ENCODE measurements at places on chromosomes 13 and 19. TPM values are rescaled to one million over a fixed set of nuclear protein-coding genes. Genes with fewer than 3 reads are reported as not detected.

Gene PEAK3
- not detected for total RNA-seq

DNA sequence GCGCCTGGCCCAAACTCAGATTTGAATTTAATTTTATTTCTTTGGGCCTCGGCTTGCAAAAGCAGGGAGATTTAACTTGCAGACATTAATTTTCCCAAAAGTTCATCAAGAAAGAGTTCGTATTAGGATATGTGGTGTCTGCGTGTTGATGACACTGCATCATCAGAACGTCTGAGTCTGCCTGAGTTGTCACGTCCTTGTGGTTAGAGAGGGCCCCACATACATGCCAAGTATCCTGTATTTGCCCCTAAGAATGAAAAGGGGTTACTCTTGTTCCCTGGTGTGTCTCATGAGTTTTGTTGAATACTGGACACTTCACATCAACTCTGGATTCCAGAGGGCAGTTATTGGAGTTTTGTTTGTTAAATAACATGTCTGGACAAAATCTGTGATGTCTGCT, 5.6 kb upstream of the TEX29 start:
- DNase-seq, result no peak

DNA sequence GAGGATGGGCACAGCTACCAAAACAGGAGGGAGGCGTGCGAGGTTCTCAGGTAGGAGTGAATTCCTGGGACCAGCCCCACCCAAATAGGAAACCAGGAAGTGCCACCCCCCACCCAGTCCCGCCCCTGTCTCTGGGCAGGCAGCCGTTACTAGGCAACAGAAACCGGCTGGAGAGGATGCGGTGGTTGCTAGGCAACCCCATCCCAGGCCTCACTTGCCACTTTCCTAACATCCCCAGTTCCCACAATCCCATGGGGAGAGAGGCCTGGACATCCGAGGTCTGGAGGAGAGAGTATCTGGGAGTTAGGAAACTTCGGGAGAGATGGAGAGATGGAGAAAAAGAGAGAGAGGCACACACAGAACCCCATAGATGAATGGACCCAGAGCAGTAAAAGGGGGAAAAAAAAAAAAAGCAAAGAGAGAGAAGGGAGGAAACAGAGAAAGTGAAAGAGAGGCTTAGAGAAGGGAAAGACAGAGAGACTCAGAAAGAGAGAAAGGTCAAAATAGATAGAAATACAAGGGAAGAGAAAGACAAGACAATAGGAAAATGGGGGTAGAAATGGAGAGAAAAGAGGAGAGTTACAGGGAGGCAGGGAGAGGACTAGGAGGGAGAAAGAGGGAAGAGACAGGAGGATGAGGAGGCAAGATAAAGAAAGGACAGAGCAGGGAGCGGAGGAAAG, 3.8 kb downstream of the GRIK5 start:
- peak; percentile 60 for DNase-seq

DNA sequence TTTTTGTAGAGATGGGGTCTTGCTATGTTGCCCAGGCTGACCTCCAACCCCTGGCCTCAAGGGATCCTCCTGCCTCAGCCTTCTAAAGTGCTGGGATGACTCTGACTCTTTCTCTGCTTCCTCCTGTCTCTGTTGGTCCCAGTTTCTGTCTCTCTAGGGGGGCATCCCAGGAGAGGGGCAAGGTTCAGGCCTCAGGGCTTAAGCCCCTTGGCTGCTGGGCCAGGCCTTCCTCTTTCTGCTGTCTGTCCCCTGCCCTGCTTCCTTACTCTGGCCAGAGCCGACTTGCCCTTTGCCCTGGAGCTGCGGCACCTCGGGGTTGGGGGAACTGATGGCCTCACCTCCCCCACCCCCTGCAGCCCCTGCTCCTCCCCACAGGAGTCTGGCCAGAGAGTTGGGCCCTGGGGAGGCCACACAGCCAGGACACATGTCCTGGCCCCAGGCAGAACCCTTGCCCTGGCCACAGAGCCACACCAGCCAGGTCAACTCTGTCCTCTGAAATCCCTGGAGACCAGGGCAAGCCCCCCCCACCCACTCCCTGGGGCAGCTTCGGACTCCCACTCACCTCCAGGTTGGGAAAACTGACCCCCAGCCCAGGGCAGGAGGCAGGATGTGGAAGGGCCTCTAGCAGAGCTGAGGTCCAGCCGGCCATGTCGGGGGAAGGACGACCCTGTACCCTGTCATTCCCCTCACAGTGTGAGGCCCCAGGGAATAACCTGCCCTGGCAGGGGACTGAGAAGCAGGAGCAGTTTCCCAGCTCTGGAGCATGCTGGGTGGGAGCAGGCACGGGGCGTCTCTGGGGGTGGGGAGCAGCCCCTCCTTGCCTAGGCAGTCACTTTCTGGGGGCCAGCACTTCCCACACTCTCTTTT, 23.7 kb downstream of the CEBPA start:
- DNase-seq, result no peak

GRCh38 chr13:52366291-52366690, 39.7 kb downstream of the THSD1 start:
- no peak for DNase-seq

Gene NLRP9
- not detected for total RNA-seq

DNA sequence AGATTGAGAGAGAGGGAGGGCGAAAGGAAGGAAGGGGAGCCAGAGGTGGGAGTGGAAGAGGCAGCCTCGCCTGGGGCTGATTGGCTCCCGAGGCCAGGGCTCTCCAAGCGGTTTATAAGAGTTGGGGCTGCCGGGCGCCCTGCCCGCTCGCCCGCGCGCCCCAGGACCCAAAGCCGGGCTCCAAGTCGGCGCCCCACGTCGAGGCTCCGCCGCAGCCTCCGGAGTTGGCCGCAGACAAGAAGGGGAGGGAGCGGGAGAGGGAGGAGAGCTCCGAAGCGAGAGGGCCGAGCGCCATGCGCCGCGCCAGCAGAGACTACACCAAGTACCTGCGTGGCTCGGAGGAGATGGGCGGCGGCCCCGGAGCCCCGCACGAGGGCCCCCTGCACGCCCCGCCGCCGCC, at the start of gene TNFSF11:
Gene TNFSF11 (plus strand): TSS at position 142 of the 400 bp plus-strand sequence. CDS start 152 bp downstream, at position 294.
- DNase-seq, result no peak

Gene PTH2
- total RNA-seq, result not detected

DNA sequence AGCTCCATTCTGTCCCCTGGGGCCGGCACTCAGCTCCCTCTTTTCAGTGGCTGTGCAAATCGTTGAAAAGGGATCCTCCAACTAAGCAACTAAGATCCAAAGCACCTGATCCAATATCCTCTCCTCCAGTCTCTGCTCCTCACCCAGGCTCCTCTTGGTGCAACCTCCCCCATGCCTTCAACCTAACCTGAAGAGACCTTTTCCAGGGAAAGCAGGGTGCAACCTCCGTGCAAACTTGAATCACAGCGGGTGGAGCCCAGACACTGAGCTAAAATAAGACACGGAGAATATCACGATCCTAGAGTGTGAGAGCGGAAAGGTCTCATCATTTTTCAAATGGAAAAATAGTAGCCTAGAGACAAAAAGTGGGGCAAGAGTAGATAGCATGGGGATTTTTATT, 8.3 kb downstream of the CACNG7 start:
- DNase-seq, result no peak

Gene ATP8B3
- total RNA-seq, result 5.9 TPM

DNA sequence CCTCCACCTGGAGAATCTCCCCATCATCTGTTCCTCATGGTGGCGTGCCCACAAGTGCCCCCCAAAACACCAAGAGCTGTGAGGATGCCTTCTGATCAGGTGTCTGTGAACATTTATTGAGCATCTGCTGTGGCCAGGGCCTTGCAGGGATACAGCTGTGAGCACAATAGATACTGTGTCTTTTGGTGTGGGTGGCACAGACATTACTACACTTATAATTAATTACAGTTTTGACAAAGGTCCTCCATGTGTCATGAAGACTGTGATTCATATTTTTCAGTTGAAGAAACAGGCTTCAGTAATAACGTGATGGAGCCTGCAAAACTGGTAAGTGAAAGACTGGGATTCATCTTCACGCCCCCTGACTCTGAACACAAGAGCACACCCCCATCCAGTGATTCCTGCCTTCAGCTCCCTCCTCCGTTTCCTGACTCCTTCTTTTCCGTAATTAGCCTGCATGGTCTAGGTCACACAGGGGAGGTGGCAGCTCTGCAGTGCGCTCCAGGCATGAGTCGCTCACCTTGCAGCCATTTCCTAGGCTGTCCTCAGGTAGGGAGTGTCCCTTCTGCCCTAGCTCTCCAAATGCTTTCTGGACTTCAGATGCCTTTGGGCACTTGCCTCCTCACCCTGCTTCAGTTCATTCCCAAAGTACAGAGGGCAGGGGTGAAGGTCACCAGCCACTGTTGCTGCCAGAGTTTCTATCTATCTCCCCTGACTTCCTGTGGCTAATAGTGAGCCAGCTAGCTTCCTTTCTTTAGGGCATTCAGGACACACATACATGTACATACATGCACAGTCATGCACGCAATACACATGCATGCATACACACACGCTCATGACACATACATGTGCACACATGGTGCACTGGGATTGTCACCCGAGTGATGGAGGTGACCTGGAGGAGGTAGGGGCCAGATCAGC, 66.5 kb downstream of the SIAH3 start:
- no peak for DNase-seq

GRCh38 chr13:34420702-34421346, 521.2 kb upstream of the NBEA start:
- no peak for DNase-seq

DNA sequence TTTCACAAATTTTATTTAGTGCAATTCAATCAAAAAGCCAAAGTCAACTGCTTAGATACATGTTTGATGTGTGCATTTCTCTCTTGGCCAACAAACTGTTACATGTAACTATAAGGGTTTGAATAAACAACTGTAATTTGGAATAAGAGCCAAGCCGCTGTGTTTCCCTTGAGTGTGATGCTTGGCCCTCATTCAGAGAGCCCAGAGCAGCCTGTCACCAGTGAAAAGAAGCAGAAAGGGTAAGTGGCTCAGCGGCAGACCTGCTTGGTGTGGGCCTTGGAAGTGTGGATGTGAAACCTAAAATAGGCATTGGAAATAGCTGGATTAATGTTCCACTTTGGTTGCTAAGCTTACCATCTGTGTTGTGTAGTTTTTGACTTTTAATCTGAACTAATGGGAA, 924.6 kb downstream of the OLFM4 start:
- no peak for DNase-seq

Gene GAPDHS
- not detected for total RNA-seq

- DNase-seq, result no peak
These were observed 944 bp downstream of the C19orf85 start for GRCh38 chr19:55463583-55464031.

DNA sequence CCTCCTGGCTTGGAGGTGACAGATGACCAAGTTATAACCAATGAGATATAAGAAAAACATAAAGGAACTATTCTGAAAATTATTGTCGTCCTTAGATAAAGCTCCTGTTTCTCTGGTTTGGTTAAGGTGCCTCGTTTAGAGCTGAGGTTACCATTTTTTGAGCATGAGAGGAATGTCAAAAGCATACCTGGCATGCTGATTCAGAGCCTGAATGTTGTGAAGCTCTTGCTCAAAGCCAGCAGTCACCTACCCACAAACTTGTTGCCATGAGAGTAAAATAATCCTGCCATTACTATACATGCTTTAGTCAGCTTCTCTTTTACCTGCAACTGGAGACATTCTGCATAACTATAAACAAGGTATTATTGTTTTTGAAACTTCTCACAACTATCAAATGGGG, 1116.2 kb downstream of the DIAPH3 start:
- DNase-seq, result no peak

- DNase-seq, result no peak
These were observed 81.8 kb downstream of the PAN3 start for GRCh38 chr13:28220166-28220565.

Gene ARID3A
- 0.85 TPM for total RNA-seq

DNA sequence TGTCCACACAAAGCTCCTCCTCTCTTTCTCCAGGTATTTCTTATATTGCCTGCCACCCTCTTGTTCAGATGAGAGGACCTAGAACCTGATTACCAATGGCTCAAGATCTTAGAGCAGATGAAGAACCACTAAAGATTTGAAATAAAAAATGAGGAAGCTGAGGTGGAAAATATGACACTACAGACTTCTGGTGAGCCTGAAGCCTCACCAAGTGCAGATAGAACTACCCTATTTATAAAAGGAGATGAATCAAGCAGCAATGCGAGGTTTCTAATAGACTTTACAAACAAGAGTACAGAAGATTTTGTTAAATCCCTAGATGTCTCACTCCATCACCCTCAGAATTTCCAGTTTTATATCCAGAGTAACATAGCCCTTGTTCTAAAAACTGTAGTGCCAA, 345.8 kb downstream of the TBC1D4 start:
- no peak for DNase-seq

GRCh38 chr13:111206148-111206547, 91.0 kb downstream of the ARHGEF7 start:
- no peak for DNase-seq

- DNase-seq, result peak; percentile 86
These were observed 9.4 kb downstream of the ABHD17A start for GRCh38 chr19:1875646-1876495.

DNA sequence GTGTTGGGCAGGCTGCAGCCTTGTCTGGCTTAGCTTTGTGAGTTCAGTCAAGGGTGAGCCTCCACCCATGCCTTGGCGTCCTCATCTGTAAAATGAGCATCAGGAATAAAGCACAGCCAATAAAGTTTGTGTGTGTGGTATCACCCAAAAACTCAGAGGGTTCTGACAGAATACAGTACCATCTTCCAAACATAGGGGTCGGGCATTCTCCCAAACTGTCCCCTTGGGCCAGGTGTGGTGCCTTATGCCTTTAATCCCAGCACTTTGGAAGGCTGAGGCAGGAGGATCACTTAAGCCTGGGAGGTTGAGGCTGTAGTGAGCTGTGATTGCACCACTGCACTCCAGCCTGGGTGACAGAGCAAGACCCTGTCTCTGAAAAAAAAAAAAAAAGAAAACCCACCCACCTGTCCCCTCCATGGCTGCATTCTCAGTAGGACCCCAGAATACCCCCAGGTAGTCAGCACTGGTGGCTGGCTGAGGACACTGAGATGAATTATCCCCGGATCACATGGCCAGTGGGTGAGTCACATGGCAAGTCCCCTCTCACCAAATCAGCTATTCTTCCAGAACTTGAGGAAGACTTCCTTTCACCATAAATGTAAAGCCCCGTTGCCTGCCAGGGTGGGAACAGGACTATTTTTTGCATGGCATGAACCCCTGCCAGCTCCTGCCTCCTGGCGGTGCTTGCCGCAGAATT, 18.6 kb downstream of the POP4 start:
- DNase-seq, result no peak

Gene EID2B
- total RNA-seq, result 3.3 TPM

GRCh38 chr19:8468124-8468523, 23.3 kb downstream of the HNRNPM start:
- no peak for DNase-seq

GRCh38 chr13:80030491-80030890, 310.4 kb downstream of the SPRY2 start:
- peak; percentile 22 for DNase-seq

Gene RDH8
- total RNA-seq, result not detected

- DNase-seq, result no peak
These were observed 34.5 kb downstream of the SPRY2 start for GRCh38 chr13:80306337-80306972.

Gene NCCRP1
- total RNA-seq, result 2.0 TPM

Gene RASAL3
- total RNA-seq, result not detected

Gene SOX1
- not detected for total RNA-seq

- DNase-seq, result no peak
These were observed 351.4 kb downstream of the KCNRG start for GRCh38 chr13:50366488-50367174.

- no peak for DNase-seq
These were observed 86.7 kb downstream of the IRS2 start for GRCh38 chr13:109699628-109700071.

Measured in Calu3 (cell line).